ENCODE measurements at places on chromosomes 6 and 20.

DNA sequence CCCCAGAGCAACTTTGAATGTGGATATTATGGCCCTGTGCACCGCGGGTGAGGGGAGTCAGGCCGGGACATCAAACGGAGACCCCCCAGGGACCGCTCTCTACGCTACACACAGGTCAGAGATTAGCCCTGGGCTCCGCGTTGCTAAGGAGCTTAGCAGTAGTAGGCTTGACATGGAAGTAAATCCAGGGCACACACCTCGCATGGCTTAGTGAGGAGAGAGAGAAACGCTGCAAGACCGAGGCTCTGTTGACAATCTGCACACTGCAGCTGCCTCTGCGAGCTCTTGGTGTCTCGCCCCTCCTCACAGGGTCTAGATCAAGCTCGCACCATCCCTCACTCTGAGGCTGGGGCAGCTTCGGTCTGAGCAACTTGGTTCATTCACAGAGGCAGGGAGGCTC, 116.1 kb upstream of the CDH4 start:
- no peak for DNase-seq

DNA sequence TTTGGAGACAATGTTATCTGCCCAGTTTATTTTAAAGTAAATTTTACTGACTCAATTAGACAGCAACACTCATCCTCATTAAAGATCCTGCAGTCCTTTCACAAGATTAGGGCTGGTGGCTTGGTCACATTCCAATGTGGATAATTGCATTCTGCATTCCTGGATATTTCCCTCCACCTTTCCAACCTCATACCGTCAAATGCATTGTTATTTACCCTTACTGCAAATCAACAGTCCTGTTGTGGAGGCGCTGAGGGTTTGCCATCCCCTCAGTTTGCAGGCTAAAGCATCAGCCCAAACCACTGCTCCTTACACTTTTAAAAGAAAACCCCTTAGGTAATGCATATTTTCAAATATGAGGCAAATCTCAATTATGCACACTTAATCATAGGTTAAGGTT, 5.4 kb downstream of the CITED2 start:
- DNase-seq = no peak

DNA sequence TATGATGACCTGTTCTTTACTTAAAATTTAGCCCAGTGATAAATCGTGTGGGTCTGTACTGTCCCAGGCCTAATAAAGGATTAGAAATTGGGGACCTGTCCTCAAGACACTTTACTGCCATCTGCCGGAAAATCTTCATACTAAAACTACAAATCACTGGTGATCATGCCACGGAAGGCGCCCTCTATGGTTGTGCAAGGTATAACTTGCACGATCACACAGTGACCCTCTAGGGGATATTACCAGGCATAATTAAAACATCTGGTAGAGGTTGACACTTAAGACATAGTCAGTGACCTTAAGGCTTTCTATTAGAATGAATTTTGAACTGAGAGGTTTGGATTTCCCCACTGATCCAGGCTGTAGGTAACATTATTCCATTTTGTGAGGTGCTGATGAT, 172.6 kb downstream of the BMP2 start:
- no peak for DNase-seq

GRCh38 chr6:137087902-137088301, 43.1 kb upstream of the IL20RA start:
- no peak for DNase-seq

DNA sequence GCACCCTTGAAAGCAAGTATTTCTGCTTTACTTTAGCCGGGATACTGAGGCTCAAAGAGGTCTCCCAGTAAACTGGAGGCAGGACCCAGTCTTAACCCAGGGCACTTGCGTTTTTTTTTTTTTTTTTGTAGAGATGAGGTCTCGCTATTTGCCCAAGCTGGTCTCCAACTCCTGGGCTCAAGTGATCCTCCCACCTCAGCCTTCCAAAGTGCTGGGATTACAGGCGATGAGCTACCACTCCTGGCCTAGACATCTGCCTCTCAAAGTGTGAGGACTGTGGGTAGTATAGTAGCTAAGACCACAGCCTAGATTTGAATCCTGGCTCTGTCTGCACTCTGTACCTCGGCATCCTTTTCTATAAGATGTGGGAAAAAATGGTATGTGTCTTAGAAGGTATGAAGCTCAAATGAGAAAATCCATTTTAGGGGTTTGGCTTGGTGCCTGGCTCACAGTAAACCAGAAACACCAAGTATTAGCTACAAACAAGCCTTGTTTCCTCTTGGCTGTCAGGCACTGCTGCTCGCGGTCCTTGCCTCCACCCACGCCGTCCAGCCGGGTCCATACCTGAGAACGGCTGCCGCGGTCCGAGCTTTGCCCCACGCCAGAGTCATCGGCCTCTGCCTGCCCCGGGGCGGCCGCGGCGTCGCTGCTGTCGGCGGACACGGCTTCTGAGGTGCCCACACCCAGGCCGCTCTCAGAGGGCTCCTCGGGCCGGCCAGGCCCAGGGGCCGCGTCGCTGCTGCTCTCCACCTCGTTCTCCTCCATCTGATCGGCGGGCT, 1.2 kb downstream of the ZNF335 start:
- no peak for DNase-seq

- DNase-seq = no peak
These were observed 2.4 kb downstream of the FANCE start for GRCh38 chr6:35454391-35455110.

DNA sequence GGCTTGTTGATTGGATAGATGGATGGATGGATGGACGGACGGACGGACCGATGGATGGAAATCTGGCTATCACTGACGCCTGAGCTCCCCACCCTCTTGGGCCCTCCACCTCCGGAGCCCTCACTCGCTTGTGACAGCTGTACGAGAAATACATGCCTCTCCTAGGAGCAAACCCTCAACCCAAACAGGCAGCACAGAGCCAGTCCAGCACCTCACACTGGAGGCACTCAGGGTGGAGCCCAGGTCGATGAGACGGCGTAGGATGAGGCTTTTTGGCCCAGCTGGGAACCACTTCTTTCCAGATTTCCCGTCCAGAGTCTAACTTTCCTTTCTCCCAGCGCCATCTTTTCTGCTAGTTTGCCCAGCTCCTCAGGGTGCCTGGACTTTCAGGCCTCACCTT, 2.7 kb upstream of the LY6G5C start:
- DNase-seq = no peak

DNA sequence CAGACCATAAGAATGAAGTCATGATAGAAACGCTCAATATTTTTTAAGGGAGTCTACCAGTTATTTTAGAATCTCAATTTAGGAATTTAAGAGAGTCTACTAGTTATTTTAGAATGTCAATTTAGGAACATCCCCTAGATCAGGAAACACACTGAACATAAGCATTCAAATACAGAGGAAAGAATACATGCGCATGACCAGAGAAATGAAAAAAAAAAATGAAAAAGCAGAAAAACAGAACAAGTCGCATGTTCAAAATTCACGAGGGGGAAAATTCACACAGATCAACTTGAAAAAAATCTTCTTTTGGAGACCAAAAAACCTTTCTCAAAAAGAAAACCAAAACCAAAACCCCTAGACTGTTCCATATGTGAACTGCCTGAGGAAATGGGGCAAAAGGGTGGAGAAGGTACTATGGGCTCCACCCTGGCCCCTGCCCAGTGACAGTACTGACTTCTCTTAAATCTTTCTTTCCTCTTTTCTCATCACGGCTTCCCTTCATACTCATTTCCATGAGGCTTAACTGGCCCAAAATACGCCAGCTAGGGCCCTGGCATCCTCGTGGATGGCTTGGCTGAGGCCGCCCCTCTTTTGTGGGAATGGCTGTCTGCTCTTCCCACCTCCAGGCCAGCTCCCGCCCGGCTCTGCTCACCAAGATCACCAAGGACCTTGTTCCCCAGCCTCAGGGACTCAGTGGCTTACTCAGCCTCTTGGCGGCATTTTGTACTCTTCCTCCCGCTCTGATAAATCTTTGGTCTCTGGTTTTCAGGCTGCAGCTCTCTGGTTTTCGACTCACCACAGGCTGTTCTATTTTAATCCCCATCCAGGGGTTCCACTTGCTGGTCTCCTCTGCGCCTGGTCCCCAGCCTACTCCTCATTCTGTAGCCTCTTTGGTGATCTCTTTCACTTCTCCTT, 11.2 kb downstream of the ZBTB2 start:
- no peak for DNase-seq

DNA sequence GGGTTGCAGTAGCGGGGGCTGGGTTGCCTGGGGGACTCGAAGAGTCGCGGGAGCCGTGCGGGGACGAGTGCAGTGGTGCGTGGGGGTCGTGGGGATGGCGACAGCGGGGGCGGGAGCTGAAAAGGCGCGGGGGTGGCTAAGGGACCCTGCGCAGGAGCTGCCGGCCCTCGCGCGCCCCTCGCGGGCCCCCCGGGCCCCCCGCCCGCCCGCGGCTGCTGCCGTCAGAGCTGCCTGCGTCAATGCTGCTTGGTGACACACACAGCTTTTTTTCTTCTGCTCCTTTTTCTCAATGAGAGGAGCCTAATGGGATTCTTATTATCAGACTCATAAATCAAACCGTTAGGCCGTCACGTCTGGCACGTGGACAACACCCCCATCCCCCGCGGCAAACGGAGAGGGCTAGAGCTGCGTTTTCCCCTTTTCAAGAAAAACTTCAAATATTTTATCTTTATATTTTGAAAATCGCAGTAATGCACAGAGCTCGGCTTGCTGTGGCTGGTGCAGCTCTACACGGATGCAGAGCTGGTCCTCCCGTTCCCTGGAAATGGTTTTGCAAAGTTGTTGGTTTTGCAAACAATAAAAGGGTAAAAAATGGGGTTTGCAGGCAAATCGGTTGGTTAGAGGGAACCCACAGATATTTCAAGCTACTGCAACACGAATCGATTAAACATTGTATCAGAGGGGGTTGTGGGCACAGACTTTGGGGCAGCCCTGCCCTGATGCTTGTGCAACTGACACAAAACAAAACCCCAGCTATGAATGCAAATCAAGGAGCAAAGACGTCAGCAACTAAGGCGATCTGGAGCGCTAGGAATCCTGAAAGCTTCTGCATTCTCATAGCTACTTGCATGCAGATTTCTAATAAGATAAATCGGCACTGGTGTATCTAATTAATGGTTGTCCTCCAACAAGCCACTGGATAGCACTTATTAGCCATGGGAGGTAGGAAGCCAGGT, 161.4 kb downstream of the TBXT start:
- DNase-seq = no peak

GRCh38 chr6:44284121-44284520, 13.9 kb downstream of the TMEM151B start:
- DNase-seq = no peak

DNA sequence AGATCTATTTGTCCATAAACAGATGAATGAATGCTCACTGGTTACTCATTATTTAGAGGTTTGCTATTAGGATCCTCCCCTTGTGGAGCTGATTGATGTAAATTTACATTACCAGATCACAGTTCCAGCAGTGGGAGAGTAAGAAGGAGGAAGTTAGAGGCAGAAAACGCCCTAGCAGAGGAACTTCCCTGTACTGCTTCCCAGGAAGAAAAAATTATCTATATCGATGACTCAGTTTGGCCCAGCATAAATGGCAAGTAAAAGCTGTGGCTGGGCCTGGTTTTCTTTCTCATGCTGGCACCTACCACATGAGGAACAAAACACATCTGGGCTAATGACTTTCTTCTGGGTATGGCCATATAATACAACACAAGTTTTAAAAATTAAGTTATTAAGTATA, 35.7 kb downstream of the DNAAF9 start:
- no peak for DNase-seq

GRCh38 chr20:53337390-53338101, 256.1 kb downstream of the ZNF217 start:
- DNase-seq = no peak

GRCh38 chr6:36267731-36268477, 2.0 kb upstream of the PNPLA1 start:
- DNase-seq = no peak

GRCh38 chr6:14638906-14639761, 521.6 kb downstream of the CD83 start:
- no peak for DNase-seq

- DNase-seq = no peak
These were observed 26.8 kb downstream of the TRMT6 start for GRCh38 chr20:5923493-5923892.

DNA sequence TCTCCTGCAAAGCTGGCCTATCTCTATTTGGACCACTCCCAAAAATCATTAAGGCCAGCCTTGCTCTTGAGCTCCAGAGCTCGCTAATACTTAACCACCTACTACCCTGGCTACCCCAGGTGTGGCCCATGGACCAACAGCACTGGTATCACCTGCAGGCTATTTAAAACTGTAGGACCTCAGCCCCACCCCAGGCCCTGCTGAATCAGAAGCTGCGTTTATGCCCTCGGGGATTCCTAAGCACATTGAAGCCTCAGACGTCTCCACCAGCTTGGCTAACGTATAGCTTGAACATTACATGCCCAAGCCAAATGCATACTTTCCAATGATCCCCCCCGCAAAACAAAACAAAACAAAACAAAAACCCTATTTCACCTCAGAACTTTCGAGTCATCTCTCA, 19.7 kb upstream of the SPAG4 start:
- DNase-seq = no peak

DNA sequence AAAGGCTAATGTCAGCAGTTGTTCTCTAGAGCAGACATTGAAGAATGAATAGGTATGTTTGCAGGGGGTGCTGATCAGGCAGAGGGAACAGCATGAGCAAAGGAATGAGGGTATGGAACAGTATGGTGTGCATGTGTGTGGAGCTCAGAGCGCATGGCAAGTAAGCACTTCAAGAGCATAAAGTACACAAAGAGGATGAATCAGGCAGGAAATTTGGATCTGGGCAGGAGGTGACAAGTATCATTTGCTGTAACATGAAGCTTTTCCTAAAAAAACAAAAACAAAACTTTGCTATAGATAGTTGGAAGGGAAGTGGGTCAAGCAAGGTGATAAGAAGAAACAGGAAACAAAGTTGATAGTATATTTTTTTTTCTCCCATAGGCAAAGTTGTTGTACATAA, 746.8 kb downstream of the HDGFL1 start:
- no peak for DNase-seq

DNA sequence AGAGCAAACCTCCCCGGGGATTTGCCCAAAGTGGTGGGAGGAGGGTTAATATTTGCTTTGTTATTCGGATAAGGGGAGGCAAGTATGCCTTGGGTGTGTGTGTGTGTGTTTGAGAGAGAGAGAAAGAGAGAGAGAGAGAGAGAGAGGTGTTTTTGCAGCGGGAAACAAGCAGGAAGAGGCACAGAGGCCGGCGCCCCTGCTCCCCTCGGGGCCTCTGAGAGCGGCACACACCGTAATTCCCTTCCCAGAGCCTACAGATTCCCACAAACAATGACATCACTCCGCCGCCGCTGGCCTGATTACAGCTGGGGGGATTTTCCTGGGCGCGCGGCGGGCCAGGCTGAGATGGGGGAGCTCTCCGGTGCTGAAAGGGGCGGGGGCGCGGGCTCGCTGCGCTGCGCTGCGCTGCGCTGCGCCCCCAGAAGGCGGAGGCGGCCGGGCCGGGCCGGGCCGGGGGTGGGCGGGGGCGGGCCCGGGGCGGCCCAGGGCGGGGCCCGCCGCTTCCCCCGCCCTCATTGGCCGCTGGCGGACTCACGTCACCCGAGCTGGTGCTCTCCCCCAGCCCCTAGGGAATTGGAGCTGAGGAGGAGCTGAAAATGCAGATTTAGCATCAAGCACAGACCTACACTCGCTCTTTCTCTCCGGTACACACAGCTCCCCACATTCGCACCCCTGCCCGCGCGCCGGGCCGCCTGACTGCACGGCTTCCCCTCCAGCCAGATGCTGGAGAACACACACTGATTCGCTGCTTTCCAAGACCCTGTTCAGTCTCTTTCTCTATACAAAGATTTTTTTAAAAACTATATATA, at the start of gene PCSK2:
TSS of gene PCSK2 (plus strand) at position 631 of the 809 bp plus-strand sequence. CDS start 266 bp downstream, outside the sequence.
- DNase-seq = no peak

Measured in stimulated activated CD8-positive, alpha-beta memory T cell treated with anti-CD3 and anti-CD28 coated beads, Interleukin-12 subunit alpha, Interleukin-12 subunit beta, amount 100 ng/mL, for 4 hours (primary cell).